Activated naive CD4-positive, alpha-beta T cell treated with anti-CD3 and anti-CD28 coated beads for 36 hours (primary cell): ENCODE measurements at places on chromosomes 4 and X. TPM values are rescaled to one million over a fixed set of nuclear protein-coding genes. Genes with fewer than 3 reads are reported as not detected.

- no peak overlapping the region for H3K27ac ChIP-seq
- no peaks in the 10 kb centered on the region for H3K36me3 ChIP-seq
- no peak overlapping the region for H3K4me3 ChIP-seq
Measured at GRCh38 chr4:8836664-8837171, 34.9 kb downstream of the HMX1 start.

GRCh38 chr4:2390146-2390545 lies 28.3 kb downstream of the ZFYVE28 start:
- no peak for DNase-seq
- peaks cover 24% of the 10 kb centered on the region for H3K4me1 ChIP-seq
- H3K4me3 ChIP-seq, result no peak overlapping the region
- H3K27me3 ChIP-seq, result peaks cover 3% of the 10 kb centered on the region
- H3K36me3 ChIP-seq, result no peaks in the 10 kb centered on the region

DNA sequence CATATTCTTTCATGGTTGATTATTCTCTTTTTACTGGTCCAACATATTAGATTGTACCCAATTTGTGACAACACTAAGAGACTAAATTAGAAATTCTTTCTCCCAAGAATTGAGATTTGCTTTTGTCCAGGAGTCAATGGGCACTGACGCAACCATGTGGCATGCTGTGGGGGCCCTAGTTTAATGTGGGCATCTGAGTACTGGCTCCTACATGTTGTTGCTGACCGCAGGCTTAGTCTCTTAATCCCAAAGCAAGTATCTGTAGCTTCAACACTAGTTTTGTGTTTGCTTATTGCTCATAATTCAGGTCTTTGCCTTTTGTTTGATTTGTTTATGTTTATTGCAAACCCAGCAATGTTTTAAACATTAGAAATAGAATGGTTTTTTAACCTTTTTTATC lies 263.4 kb upstream of the NDST4 start:
- H3K4me1 ChIP-seq, result no peaks in the 10 kb centered on the region
- no peak overlapping the region for H3K27ac ChIP-seq
- H3K4me3 ChIP-seq, result no peak overlapping the region
- no peaks in the 10 kb centered on the region for H3K27me3 ChIP-seq
- DNase-seq, result no peak

The RPA4 gene
- 0.38 TPM for total RNA-seq

The BST1 gene
- 0.96 TPM for total RNA-seq
